ENCODE measurements at places on chromosomes 16 and 17.

GRCh38 chr17:307741-308507, 44.7 kb downstream of the RPH3AL start:
- DNase-seq = no peak

- no peak for DNase-seq
Measured at GRCh38 chr16:4233431-4233830, 8.4 kb downstream of the SRL start.

DNA sequence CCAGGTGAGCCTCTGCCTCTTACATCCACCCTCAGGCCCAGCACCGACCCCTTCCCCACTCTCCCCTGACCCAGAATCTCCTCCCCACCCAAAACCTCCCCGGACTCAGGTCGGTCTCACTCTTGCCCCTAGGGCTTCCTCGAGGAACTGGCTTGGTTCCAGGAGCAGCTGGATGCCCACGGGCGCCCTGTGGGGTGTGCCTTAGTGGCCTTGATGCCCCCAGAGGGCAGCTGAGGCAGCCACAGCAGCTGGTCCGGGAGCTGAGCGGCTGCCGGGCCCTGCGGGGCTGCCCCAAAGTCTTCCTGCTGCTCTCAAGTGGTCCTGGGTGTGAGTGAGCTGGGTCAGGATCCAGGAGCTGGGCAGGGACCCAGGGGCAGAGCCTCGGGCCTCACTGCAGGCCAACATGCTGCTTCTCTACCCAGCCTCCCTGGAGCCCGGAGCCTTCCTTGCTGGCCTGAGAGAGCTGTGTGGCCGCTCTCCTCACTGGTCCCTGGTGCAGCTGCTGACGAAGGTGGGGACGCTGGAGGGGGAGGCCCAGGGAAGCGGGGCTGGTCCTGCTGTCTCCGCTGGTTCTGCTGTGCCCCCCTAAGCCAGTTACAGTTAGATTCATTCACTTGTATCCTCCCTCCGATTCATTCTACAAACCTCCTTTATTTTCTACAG, 9.6 kb downstream of the ZNF213 start:
- no peak for DNase-seq

- no peak for DNase-seq
Measured at GRCh38 chr16:65665586-65665985, 543.7 kb upstream of the CDH11 start.

DNA sequence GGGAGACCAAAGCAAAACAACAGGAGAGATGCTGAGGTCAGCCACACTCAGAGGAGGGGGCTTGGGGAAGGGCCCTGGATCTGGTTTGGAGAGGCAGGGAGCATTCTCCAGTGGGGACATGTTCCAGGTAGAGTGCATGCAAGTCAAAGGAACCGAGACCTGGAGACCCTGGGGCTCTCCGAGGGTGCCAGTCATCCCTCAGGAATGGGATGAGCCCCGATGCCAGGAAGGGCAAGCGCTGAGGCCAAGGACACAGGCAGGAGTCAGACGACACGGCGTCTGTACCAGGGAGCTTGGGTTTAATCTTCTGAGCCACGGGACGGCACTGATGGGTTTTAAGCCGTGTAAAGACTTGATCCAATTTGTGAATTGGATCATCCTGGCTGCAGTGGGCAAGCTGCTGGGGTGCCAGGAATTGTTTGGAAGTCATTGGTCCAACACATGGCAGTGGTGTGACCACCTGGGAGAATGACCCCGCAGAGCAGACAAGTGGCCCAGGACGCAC, 32.9 kb upstream of the ANKRD40CL start:
- no peak for DNase-seq

DNA sequence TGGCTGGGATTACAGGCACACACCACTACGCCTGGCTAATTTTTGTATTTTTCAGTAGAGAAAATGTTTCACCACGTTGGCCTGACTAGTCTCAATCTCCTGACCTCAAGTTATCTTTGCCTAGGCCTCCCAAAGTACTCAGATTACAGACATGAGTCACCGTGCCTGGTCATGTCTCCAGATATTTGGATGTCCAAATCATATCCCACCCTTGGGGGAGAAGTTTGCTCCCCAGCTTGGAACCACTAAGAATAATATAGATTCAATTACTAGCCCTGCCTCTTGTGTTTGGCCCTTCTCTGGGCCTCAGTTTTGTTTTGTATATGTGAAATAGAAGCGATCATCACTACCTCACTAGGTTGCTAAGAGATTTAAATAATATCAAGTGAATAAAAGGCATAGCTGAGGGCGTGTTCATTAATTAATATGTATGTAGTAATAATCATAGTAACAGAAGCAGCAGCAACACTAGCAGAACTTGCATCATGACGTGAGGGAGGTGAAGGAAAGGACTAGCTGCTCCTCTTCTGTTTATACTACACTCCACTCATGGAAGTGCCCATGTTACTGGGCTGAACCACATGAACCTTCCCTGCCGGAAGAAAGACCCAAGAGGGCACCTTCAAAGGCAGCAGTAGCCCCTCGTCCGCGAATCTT, 253.6 kb upstream of the XYLT1 start:
- no peak for DNase-seq

- no peak for DNase-seq
Measured at GRCh38 chr17:66953630-66954020, 10.9 kb upstream of the CACNG4 start.

GRCh38 chr17:900336-900934, 79.1 kb downstream of the NXN start:
- no peak for DNase-seq

DNA sequence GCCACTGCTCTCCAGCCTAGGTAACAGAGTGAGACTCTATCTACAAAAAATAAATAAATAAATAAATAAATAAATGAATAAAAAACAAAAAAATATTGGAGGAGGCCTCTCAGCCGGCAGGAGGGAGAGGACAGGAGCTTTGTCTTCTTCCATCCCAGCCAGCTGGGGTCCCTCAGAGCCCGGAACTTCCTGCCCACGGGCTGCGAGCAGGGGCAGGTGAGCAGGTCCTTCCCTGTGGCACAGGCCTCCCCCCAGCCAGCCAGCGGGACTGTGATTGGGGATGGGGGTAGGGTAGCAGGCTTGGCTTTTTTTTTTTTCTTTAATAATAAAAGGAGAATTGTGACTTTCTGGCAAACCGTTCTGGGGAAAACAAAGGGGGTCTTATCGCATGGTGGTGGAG, 10.1 kb downstream of the SMTNL2 start:
- no peak for DNase-seq

- peak; percentile 15 for DNase-seq
Measured at GRCh38 chr17:48307814-48308411, 122.1 kb downstream of the SKAP1 start.

- DNase-seq = no peak
Measured at GRCh38 chr16:84013787-84014569, 28.6 kb downstream of the SLC38A8 start.

GRCh38 chr16:10033556-10033955, 148.7 kb downstream of the GRIN2A start:
- DNase-seq = no peak

DNA sequence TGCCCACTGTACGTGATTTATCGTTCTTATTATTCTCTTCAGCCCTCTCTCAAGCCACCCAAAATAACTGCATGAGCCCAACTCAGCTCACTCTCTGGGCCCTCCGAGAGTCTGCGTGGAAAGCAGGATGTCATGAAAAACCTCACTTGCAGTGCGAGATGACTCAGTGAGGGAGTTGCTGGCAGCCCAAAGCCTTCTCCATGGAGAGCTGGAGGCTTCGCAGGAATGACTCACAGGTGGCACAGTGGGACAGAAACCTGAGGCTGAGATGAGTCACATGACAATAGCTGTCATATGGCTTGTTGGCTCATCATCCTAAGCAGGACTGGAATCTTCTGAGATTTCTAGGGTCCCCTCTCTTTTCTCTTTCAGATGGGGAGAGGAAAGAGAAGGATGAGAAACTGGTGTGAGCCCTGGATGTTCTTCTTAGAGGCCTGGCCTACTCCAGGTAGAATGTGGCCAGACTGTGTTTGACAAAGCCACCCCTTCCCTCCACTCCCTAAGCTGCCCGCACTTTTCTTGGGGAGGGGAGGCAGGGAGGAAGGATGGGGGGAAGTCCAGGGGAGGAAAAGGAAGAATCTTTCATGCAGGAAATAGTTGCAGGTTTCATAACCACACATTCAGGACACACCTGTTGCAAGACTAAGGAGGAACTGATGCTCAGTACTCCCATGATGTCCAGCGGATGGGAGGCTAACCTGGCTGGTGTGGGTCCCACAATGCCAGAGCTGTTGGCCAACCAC, 160.6 kb upstream of the RPL38 start:
- DNase-seq = peak; percentile 1

DNA sequence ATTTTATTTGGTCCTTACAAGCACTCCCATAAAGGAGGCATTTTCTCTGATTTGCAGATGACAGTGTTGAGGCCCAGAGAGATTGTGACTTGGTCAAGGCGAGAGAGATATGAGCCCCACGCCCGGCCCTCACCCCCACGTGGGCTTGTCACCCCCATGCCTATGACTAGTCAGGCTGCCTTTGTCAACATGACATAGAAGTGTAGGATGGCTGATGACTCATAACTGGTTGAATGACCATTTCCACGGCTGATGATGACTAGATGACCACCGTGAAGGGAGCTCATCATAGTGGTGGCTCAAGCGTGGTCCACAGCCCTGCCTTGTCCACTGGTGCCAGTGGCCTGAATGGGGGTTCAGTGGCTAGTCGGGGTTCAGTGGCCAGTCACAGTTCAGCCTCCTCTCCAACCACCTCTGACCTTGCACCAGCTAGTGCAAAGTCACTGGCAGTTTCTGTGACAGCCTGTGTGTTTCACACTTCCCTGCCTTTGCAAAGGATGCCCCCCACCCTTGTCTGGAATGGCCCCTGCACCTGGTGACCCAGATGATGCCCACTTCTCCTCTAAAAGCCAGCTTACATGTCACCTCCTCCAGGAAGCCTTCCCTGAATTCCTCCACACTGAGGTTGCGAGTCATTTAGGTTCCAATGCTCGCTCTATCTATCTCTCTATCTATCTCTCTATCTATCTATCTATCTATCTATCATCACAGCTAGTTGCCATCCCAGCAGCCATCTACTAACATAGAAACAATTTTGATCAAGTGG, 3.8 kb upstream of the WSCD1 start:
- no peak for DNase-seq

DNA sequence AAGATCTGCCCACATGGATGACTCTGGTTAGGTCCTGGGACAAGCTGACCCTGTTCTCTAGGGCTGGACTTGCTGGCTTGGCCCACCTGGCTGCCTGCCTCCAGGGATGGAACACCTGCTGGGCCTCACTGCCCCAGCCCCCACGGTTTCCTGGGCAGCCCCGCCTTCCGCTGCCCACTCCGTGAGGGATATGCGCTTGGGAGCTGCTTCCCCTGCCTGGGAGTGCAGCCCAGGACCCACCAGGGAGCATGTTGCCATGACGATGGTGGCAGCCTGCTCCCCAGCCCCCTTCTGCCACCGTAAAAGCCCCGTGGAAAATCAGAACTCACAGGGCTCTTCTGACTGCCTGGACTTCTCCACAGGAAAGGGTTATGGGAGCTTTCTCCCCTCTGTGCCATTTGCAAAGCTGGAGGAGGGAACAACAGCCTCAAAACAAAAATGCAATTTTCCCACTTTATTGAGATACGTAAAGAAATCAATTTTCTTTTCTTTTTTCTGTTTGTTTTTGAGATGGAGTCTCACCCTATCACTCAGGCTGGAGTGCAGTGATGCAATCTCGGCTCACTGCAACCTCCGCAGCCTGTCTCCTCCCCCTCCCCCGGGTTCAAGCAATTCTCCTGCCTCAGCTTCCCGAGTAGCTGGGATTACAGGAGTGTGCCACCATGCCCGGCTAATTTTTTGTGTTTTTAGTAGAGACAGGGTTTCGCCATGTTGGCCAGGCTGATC, 18.0 kb upstream of the GAS7 start:
- no peak for DNase-seq

DNA sequence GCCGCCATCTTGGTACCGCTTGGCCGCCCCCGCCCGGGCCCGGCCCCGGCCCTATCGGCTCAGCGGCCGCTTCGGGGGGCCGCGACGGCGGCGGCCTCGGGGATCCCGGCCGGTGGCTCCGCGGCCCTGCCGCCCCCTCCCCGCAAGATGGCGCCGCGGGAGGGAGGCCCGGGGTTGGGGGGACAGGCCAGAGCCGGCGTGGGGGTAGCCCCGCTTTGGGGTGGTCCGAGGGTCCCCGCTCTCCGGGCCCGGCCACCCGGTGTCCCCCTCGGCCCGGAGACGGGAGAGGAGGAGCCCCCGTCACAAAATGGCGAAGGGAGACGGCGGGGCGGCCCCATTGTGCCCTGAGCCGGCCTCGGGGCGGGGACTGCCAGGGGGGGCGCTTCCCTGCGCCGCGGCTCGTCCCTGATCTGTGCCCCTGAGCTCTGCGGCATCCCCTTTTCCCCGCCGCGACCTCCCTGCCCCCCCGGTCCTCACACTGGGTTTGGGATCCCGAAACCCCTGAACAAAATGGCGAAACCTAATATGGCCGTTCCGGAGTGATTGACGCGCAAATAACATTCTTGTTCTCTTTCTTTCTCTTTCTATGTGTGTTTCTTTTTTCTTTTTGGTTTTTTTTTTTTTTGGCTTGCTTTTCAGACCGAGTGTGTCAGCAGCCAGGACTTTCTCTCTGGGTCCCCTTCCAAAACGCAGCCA, 986 bp downstream of the HAPSTR1 start:
- DNase-seq = peak; percentile 35

- peak; percentile 19 for DNase-seq
Measured at GRCh38 chr16:48596326-48596725, 13.7 kb downstream of the N4BP1 start.

GRCh38 chr16:30383521-30383920, 1.2 kb upstream of the SEPTIN1 start:
- no peak for DNase-seq

GRCh38 chr17:70882504-70882903, 713.2 kb downstream of the KCNJ2 start:
- no peak for DNase-seq

DNA sequence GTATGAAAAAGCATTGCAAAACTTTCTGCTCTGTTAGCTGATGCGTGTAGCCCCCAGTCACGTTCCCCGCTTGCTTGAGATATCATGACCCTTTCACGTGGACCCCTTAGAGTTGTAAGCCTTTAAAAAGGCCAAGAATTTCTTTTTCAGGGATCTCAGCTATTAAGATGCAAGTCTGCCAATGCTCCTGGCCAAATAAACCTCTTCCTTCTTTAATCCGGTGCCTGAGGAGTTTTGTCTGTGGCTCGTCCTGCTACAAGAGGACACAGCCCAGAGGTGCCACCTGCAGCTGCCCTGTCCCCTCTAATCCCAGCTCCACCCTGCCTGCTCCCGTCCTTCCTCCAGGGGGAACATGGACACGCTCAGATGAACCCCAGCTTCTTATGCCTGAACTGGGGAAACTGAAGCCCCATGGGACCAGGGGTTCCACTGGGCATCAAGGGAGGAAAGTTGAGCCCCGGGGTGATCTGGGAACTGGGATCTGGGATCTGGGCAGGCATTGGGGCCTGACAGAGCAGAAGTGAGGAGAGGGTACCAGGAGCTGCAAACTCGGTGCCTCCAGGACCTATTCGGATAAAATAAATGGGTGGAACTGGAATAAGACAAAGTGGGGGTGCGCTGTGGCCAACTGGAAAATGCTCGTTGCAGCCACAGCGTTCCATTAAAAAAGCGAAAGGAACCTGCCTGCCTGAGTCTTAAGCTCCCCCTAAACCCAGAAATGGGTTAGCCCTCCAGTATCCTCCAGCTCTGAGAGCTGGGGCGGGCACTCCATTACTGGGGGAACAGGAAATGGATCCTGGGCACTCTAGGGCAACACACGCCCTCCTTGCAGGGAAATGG, 19.7 kb downstream of the QPRT start:
- no peak for DNase-seq
